ENCODE measurements at places on chromosomes 4 and X.

- no peak overlapping the region for H3K27ac ChIP-seq
- no peaks in the 10 kb centered on the region for H3K27me3 ChIP-seq
- H3K36me3 ChIP-seq: no peaks in the 10 kb centered on the region
- H3K4me1 ChIP-seq: no peaks in the 10 kb centered on the region
Measured at GRCh38 chr4:95084584-95084983, 326.8 kb downstream of the BMPR1B start.

DNA sequence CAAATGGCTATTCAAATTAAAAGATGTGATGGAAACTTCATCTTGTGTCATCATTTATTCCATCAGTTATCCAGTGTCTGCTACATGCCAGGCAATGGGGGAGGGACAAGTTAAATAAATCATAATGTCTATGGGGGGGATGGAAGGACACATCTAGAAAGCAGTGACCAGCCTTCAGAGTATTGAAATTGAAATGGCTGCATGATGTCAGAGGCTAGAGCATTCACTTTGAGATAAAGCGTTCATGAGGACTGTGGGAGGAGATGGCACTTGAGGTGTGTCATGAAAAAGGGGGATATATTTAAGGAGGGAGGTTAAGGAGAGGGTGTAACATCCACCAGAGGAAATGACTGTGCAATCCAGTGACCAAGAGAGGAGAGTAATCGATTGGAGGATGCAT, 50.6 kb downstream of the SLIT2 start:
- H3K27me3 ChIP-seq: peaks cover 2% of the 10 kb centered on the region
- H3K36me3 ChIP-seq: no peaks in the 10 kb centered on the region
- H3K4me1 ChIP-seq: peaks cover 3% of the 10 kb centered on the region
- no peak overlapping the region for H3K27ac ChIP-seq
- H3K4me3 ChIP-seq: no peak overlapping the region

GRCh38 chrX:79147477-79147876, 3.0 kb downstream of the GPR174 start:
- H3K27me3 ChIP-seq: no peaks in the 10 kb centered on the region
- H3K4me3 ChIP-seq: no peak overlapping the region
- no peak for DNase-seq
- no peaks in the 10 kb centered on the region for H3K36me3 ChIP-seq
- H3K4me1 ChIP-seq: no peaks in the 10 kb centered on the region

- H3K27me3 ChIP-seq: no peaks in the 10 kb centered on the region
- peaks cover 42% of the 10 kb centered on the region for H3K36me3 ChIP-seq
- H3K27ac ChIP-seq: no peak overlapping the region
- peaks cover 3% of the 10 kb centered on the region for H3K4me1 ChIP-seq
- H3K4me3 ChIP-seq: no peak overlapping the region
Measured at GRCh38 chr4:89077761-89078160, 20.8 kb upstream of the FAM13A start.

DNA sequence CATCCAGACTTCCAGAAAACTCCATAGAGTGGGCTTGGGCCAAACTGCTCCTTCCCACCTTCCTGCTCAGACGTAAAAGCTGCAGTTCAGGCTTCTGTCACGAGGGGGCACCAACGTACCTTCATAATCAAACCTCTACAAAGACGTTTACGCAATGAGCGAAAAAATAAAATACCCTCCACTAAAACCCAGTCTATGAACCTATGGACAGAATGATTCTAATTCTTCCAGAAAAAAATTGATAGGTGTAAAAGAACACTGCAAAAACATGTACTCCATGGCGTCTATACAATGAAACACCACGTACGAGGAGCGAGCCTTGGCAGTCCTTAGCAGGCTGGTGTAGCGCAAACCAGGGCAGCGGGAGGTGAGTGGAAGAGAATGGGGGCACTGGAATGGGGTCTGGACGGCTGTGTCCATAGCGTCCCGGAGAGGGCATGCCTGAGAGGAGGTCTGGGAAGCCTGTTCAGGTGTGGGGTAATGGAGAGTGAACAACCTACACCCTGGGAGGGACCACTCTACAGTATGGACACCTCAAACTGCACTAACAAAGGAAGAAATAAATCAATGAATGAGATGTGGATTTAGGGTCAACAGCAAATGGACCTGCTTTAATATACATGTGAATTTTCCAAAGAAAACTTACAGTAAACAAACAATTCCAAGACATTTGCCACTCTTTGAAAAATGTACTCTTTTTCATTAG, 14.4 kb upstream of the RAB40A start:
- no peaks in the 10 kb centered on the region for H3K27me3 ChIP-seq
- H3K4me3 ChIP-seq: peak overlapping the region; percentile 92
- no peaks in the 10 kb centered on the region for H3K4me1 ChIP-seq
- DNase-seq: peak; percentile 72
- peak overlapping the region; percentile 48 for H3K27ac ChIP-seq
- H3K36me3 ChIP-seq: no peaks in the 10 kb centered on the region

DNA sequence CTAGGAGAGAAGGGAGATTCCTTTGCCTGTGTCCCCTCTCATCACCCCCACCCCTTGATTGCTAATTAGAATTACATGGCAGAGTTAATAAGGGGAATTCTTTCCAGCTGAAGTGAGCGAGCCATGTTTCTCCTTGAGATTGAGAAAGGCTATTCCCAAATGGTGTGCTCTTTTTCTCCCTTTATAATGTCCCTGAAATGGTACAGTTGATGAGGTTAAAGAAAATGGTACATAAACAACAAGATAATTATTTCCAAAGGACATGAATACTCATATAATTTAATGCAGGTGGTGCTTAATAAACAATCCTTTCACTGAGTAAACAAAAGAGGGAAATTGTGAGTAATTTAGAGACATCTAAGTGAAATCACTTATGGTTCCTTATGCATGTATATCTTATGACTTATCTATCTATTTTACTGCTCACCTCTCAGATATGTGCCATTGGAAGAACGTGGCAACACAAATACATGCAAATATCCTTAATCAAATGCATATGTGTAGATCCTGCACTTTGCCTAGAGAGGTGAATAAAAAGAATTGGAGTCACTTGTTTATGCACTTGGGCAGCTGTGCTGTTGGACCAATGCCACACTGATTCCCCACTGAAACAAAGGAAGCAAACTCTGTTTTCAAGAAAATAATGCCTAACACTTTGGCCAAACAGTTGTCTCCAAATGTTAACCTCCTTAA, 106.6 kb upstream of the WDR44 start:
- H3K4me1 ChIP-seq: no peaks in the 10 kb centered on the region
- no peaks in the 10 kb centered on the region for H3K27me3 ChIP-seq
- H3K36me3 ChIP-seq: no peaks in the 10 kb centered on the region

- no peak for DNase-seq
- H3K4me1 ChIP-seq: peaks cover 9% of the 10 kb centered on the region
- no peak overlapping the region for H3K4me3 ChIP-seq
- no peaks in the 10 kb centered on the region for H3K27me3 ChIP-seq
- peaks cover 4% of the 10 kb centered on the region for H3K36me3 ChIP-seq
Measured at GRCh38 chr4:3324093-3324815, 31.4 kb downstream of the RGS12 start.

DNA sequence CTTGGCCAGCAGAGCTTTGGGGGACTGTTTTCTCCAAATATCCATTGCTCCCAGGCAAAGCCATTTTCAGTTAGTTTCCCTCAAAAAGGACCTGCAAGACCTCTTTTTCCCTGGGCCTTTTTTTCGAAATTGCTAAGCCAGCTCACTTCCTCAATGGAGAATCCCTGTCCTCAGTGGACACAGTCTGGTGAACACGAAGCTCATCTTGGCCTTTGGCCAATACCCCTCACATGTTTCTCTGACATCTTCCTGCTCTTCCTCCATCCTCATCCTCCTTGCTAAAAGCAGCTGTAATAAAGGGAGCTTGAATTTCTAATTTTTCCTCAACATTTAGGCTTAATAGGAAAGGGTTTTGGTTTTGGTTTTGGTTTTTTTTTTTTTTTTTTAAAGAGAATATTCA, 17.6 kb upstream of the PRPS1 start:
- H3K4me3 ChIP-seq: no peak overlapping the region
- H3K27me3 ChIP-seq: no peaks in the 10 kb centered on the region
- DNase-seq: no peak
- H3K27ac ChIP-seq: no peak overlapping the region

DNA sequence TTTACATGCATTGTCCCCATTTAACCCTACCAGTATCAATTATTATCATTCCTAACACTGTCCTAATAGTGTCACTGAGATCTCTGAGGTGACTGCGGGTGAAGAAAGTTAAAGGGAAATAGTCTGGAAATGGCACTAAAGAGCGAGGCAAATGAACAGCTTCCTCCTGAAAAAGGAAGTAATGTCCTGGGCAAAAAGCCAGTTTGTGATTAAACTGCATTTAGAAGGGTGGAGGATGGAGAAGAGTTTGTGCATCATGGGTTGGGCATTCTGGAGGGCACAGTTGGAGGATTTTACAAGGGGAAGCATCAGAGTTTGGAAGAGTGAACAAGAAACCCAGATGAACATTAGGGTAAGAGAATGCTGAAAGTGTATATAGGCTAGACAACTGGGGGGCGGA, 60.5 kb upstream of the SLC25A4 start:
- no peaks in the 10 kb centered on the region for H3K36me3 ChIP-seq
- no peaks in the 10 kb centered on the region for H3K4me1 ChIP-seq
- no peak overlapping the region for H3K27ac ChIP-seq
- H3K4me3 ChIP-seq: no peak overlapping the region
- no peak for DNase-seq
- no peaks in the 10 kb centered on the region for H3K27me3 ChIP-seq

GRCh38 chr4:41471126-41472071, 66.6 kb upstream of the LIMCH1 start:
- H3K27me3 ChIP-seq: peaks cover 3% of the 10 kb centered on the region
- H3K36me3 ChIP-seq: peaks cover 7% of the 10 kb centered on the region
- no peak for DNase-seq
- no peak overlapping the region for H3K27ac ChIP-seq
- H3K4me1 ChIP-seq: no peaks in the 10 kb centered on the region

DNA sequence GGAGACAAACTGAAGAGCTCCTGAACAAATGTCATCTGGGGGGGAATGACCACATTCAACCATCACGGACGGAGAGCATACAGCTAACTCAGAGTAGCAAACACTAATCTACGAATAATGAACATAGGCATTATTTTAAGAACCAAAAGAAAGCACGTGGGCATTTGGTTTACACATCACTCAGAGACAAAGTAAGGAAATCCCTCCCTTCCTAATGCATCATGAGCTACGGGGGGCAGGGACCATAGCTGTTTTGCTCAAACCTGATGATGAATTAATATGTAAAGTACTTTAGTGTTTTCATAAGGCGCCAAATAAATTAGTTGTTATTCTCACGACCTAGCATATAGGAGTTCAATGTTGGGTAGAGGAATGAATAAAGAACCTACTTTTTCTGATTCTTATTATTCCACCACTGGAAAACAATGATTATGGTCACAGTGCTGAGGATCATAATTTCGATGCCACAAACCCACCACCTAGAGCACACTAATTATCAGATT, 11.7 kb upstream of the TMEM156 start:
- H3K4me3 ChIP-seq: peak overlapping the region; percentile 87
- no peak for DNase-seq

DNA sequence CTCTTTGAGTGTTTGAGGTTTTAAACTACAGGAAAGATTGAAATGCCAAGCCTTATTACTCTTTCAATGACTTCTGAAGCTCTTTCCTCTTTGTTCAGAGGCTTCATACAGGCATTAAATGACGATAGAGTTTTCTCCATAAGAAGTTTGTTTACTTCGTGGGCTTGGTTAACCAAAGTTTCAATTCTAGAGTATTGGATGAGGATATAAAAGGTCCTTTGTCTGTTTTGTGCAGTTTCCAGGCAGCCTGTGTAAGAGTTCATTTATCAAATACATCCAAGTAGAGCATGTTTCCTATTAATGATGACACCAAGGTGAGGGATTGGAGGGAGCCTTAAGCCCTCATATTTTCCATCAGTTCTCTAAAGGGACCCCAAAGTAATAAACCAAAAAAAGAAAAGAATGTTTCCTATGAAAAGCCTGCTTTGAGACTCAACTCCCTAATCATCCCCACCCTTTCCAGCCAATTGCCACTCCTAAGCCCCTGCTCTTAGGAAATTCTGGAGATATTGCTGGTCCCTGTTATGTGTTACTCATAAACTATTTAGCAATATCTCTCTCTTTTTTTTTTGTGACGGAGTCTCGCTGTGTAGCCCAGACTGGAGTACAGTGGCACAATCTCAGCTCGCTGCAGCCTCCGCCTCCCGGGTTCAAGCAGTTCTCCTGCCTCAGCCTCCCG, 106.2 kb upstream of the IL13RA1 start:
- no peaks in the 10 kb centered on the region for H3K4me1 ChIP-seq
- H3K36me3 ChIP-seq: no peaks in the 10 kb centered on the region
- no peak overlapping the region for H3K4me3 ChIP-seq

- peaks cover 3% of the 10 kb centered on the region for H3K4me1 ChIP-seq
- no peaks in the 10 kb centered on the region for H3K27me3 ChIP-seq
- DNase-seq: no peak
- no peak overlapping the region for H3K27ac ChIP-seq
Measured at GRCh38 chrX:129845616-129846190, 2.0 kb upstream of the ZDHHC9 start.

GRCh38 chr4:11404431-11404830, 24.3 kb downstream of the HS3ST1 start:
- H3K36me3 ChIP-seq: no peaks in the 10 kb centered on the region
- no peak overlapping the region for H3K4me3 ChIP-seq
- H3K27me3 ChIP-seq: no peaks in the 10 kb centered on the region
- no peak for DNase-seq
- H3K4me1 ChIP-seq: peaks cover 4% of the 10 kb centered on the region
- H3K27ac ChIP-seq: no peak overlapping the region

DNA sequence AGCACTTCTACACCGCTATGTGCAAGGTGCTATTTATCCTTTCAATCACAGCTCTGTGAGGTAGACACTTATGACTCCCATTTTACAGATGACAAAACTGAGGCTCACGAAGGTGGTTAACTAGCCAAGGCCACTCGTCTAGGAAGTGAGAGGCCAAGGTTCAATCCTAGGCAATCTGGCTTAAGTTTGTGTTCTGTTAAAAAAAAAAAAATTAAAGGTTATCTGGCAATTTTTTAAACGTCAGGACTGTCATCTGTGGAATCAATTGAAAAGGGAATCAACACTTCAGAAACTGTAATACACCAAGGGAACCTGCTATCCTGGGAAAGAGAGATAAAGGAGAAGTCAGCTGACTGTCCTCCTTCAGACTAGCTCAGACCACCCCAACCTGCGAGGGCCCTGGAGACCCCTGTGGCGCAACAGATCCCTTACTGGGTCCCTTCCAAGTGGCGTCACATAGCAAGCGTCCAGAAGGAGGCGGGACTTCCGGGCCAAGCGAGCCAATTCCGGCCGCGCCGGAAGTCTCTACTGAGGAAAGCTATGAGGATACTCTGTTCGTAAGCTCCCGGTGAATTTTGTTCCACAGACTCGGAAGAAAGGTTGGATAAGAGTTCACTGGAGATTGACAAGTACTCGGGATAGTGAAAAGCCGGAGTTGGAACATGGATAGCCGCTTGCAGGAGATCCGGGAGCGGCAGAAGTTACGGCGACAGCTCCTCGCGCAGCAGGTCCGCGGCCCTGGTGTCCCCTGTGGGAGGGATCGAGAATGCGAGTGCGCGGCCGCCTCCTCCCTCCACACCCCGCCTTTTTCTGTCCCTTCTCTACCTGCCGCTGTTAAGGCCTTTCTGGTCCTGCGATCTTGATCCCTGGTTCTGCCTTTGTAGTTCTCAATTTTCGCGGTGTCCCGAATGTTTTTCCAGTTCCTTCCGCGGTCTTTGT, at the start of gene METTL14:
Gene METTL14, plus strand, starts transcription at position 520 of the 939 bp plus-strand sequence. Its CDS starts 143 bp downstream, at position 663.
- peak; percentile 97 for DNase-seq
- peak within 1 kb of the TSS; percentile 96 for H3K4me3 ChIP-seq
- no peaks in the 10 kb centered on the region for H3K27me3 ChIP-seq
- H3K4me1 ChIP-seq: peaks cover 5% of the 10 kb centered on the region
- H3K27ac ChIP-seq: peak within 1 kb of the TSS; percentile 85

- no peaks in the 10 kb centered on the region for H3K4me1 ChIP-seq
- peaks cover 1% of the 10 kb centered on the region for H3K27me3 ChIP-seq
Measured at GRCh38 chr4:2047031-2047660, 12.0 kb upstream of the NAT8L start.
